ENCODE measurements at places on chromosomes 3 and 15. TPM values are rescaled to one million over a fixed set of nuclear protein-coding genes. Genes with fewer than 3 reads are reported as not detected.

DNA sequence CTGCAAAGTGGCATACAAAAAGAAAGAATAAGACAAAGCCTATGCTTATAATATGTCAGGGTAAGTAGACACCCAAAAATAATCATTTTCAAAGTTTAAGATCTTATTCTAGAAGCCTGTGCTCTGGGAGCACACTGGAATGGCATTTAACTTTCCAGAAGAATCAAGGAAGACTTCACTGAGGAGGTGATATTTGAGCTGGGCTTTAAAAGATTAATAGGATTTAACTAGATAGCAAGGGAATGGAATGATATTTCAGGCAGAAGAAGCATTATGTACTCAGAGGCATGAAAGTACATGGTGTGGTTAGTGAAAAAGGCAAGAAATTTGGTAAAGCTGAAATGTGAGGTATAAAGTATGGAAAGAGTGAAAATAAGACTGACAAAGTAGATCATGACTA is 106.8 kb downstream of the ZBTB20 start:
- no peak for DNase-seq

DNA sequence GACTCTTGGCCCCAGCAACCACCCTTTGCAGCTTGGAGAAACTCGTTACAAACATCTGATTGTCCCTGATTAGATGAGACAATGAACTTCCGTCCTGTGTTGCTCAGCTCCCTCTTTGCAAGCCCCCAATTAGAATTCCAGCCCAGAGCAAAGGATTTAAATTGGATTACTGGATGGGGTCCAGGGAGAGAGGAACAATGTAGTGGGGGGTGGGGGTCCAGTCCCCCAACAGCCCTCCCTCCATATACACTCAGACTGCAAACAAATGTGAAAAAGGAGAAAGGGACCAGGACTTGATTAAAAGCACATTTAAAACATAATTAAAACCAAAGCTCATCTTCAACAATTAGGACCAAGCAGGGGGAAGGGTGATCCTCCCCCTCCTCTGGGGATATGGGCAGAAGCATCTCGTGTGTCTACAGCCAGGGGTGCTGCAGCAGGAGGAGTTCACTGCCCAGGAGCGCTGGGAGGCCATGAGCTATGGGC is 71.7 kb upstream of the TMEM115 start:
- no peak for DNase-seq

GRCh38 chr15:69554279-69554961 is 101.8 kb downstream of the RPLP1 start:
- DNase-seq, result no peak

GRCh38 chr3:184373422-184373821 is 4.6 kb downstream of the THPO start:
- no peak for DNase-seq

DNA sequence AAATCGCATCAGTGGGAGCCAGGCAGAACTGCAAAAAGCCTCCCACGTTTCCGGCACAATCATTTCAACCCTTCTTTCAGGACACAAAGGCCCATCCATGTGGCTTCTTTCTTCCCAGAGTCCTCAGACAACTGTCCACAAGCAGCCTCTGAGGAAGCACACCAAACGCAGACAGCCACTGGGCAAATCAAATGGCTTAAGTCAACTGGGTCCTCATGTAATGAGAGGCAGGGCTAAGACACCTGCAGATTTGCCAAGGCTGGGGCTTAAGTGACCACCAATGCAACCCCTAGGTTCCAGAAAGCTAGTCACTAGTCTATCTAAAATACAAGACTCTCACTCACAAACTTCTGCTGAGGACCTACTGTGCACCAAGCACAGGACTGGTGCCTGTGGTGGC is 8.0 kb downstream of the OSBPL10 start:
- no peak for DNase-seq

GRCh38 chr3:41920406-41920965 is 41.4 kb downstream of the ULK4 start:
- no peak for DNase-seq

DNA sequence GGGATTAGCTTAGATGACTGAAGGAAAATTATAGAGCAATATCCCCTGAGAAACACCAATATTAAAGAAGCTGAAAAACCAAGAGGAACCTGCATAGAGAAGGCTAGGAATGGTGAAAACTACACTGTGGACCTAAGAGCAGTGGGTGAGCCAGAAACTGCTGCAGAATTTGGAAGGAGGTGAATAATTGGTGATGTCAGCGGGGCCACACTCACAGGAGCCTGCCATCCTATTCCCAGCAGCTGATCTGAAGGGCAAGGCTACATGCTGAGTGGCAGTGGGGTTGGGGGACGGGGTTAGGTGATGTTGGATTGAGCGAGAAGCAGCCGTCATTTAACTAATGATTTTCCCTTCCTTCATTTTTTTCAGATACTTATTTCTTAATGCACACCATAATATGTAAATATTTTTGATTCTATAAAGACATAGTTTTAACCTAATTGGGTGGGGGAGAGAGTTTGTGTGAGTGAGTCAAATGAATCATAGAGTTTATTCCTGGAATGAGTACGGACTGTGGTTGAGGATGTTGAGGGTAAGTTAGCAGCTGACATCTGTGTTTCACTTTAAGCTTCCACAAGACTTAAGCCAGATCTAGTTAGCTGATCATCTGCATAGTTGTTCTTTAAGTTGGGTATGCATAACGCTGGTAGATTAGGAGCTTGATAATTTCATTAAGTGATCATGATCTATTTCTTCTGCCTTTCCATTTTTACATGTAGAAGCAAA is 222.8 kb downstream of the PTPRG start:
- DNase-seq, result peak; percentile 60

DNA sequence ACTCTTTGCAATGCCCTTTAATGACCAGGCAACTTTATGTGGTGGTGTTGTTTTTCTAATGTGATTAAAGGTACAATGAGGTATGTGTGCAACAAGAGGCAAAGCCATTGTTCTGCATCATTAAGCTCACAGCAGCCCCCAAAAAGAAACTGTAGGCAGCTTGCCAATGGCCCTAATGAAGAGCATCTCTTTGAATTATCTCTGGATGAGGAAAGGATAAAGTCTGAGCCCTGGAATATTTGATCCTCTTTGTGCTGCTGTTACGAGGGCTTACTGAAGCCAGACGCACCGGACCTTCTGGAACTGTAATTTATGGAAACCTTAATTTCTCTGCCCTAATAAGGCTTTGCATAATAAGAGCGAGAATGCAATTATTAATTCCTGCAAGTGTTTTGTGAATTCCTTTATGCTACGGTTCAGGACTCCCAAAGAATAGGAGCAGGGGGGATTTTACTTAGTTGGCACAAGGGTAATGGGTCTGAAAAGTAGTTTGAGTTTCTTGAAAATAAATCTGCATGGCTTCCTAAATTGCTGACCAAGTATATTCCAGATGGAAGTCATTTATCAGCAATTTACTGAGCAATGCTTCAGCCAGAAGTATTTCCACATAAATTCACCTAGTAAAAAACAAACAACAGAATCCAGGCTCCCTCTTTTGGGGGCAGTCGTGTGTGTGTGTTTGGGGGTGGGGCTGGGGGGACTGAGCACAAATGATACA is 193.4 kb downstream of the PDZRN3 start:
- DNase-seq, result no peak

DNA sequence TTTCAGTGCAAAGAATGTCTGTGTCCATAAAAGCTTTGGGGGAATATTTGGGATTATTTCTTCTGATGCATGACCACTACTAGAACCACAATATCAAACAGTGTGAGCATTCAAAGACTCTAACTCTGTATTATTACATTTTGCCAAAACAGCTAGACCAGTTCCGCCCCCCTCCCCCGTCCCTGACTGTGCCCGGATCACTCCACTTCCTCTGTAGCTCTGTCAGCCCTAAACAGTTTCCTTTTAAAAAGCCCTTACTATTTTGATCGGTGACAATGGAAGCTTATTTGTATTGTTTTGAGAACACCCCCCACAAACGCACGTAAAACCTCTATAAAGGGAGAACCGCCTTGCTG is 36.6 kb upstream of the EPHB3 start:
- DNase-seq, result no peak

The BSN gene
- total RNA-seq, result 0.07 TPM

The PLIN1 gene
- 0.15 TPM for total RNA-seq

The DOCK3 gene
- total RNA-seq, result 1.0 TPM

The CLEC3B gene
- not detected for total RNA-seq

The SCN11A gene
- not detected for total RNA-seq
